ENCODE measurements at places on chromosomes 5 and 9.

DNA sequence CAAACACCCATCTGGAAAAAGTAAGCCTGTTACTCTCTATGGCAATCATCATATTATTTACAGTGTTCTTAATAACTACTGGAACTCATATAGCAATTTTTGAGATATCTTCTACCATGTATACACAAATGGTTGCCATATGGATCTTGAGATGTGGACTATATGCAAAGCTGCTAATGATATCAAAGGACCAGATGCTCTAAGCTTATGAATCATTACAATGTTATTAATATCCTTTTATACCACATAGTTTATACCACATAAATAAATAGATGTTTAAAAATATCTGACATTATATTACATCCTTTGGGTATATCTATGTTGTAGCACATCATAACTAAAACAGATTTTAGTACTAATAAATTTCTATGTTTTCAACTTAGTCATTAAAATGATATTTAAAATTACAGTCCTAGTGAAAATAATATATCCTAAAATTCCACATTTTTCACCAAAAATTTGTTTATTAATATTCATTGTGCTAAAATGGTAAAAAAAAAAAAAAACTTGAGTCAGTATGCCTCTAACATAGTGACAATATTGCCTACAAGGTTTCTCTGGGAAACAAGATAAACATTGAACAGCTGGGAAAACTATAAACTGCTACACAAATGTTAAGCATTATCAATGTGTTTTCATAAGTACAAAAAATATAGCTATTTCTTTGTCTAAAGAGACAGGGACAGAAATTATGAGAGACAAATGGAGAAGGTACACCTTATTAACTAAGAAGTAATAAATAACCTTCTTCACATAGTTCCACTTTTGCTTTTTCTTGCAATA is 85.5 kb downstream of the DTWD2 start:
- DNase-seq, result no peak

DNA sequence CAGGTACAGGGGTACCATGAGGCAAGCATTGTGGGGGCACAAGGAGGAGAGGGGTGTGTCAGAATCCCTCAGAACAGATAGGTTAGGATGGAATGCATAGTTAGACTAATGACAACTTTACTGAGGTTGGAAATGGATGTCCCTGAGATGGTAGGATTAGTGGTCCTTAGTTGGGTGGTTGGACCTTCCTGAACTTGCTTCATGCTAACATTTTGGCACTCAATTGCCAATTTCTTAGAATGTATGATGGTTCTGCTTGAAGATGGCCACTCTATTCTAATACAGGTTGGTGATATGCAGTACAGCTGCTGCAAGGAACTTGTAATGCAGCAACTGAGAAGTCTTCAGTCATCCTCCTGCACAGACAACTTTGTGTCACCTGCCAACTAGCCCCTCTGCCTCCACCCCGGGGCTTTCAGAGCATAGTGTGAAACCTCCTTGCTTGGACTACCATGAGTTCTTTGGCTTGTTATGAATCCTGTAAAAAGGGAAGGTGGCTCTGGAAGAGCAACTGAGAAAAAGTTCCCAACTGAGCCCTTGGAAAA is 5.4 kb downstream of the CCNI2 start:
- no peak for DNase-seq

DNA sequence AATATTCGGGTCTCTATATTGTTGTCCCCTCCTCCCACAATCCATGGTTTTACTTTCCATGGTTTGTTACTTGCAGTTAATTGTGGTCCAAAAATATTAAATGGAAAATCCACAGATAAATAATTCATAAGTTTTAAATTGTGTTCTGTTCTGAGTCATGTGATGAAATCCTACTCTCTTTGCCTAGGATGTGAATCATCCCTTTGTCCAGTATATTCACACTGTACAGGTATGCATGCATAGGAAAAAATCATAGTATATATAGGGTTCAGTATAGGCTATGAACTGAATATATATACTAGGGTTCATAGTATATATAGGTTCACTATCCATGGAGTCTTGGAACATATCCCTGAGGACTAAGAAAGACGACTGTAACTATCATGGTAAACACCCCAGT is 19.6 kb downstream of the INSYN2B start:
- no peak for DNase-seq

DNA sequence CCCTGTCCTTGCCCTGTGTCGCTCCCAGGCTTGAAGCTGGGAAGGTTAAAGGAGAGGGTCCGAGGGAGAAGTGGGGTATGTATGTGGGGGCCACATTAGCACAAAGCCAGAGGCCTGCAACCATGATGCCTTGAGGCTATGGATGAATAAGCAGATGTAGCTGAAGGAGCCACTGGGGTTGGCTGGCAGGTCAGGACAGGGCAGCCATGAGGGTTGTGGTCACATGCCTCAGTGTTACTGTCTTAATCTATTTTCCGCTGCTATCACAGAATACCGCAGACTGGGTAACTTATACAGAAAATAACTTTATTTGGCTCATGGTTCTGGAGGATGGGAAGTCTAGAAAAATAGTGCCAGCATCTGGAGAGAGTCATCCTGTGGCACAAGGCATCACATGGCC is 9.2 kb upstream of the GRHPR start:
- no peak for DNase-seq

DNA sequence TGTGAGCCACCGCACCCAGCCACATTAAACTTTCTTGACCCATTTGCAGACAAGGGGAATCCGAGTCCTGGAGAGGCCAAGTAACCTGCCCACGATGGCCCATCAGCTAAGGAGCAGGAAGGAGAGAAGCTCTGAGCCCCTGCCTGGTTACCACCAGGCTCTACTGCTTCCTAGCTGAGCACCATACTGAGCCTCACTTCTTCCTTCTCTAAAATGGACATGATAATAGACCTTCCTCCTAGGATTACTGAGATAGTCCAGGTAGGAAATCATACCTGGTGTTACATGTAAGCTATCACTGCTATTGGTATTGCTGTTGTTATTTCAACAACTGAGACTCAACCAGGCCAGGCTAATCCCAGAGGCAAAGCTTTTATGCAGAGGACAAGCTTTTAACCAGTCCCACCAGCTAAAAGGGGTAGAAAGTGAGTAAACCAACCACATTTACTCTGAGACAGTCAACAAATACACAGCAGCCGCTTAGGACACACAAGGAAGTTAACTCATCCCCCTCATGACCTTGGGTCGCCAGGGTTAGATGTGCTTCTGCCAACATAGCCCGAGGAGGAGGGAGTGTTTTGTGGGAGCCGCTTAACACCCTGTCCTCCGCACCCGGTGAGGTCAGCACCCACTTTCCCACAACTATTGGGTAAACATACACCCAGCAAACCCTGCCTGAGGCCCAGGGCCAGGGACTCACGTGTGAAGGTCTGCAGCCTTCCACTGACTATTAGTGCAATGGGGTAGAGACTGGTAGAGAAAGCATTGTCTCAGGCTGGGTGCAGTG is 20.6 kb upstream of the PTGES start:
- no peak for DNase-seq

DNA sequence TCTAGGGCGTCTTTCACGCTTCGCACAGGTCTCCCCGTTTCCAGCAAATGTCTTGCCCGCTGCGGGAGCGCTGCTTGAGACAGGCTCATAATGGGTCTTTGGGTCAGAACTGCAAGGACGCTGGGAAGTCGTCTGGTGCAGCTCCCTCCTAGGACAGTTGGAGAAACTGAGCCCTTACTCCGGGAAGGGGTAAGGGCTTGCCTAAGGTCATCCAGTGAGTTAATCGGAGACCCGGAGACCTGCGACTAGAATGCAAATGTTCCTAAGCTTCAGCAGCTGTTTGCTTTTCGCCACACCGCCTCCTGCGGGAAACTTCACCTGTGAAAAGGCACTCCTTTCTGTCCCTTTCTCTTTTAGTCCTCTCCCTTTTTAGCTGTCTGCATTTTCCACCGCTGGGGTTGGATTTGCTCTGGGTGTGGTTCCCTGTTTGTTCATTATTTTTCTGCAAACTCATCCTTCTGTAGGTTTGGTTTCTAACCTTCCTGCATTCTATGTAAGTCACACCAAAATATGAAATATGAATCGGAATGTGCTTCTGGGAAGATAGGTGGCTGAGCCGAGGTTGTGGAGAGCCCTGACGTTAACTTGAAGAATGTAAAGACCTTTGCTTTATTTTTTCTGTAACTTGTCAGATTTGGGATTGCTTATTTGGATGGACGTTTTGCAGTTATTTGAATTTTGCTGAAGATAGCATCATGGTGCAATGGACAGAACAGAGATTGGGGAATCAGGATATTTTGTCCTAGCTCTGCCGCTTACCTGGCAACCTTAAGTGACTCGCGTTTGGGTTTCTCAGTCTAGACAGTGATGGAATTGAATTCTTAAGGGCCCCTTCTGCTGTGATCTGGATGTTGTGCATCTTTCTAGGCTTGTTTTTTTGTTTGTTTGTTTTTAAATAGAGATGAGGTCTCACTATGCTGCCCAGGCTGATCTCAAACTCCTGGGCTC is 909 bp downstream of the SLC36A1 start:
- peak; percentile 4 for DNase-seq

- DNase-seq, result no peak
Observed at GRCh38 chr9:14831074-14831473, 79.2 kb downstream of the FREM1 start.

DNA sequence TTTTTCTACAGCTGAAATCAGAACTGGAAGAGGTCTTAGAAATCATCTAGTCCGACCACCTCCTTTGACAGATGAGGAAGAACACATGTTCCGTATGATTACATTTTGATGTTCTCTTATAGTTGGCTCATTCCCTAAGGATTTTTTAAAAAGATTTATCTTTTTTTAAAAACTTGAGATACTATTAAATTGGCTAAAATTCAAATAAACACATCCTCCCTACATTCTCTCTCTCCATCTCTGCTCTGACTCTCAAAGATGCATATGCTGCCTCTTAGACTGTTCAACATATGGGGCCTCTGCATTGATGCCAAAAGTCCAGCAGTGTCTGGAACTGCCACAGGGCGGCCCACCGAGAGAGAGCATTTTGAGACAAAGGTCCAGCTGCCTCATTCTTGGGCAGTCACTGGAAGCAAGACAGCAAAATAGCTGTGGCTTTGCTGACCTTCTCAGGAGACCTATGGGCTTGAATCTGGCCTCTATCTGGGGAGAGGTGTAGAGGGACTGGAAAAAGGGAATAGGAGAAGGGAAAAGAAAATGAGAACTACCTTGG is 12.8 kb upstream of the TSSK1B start:
- DNase-seq, result no peak

DNA sequence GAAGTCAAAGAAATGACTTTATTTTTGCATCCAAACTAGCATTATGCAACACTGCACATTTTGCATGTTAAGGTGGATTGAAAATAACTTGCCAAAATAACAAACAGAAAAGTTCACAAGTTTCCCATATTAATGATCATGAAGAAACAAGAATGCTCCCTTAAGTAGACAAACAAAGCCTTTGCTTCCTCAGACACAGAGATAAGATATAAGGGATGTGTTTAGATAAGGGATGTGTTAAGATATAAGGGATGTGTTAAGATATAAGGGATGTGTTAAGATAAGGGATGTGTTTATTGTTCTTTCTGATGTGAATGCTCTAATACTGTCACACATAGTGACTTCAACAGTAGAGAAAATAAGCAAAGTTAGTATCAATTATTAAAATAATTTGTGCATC is 174.8 kb downstream of the GABRG2 start:
- no peak for DNase-seq

DNA sequence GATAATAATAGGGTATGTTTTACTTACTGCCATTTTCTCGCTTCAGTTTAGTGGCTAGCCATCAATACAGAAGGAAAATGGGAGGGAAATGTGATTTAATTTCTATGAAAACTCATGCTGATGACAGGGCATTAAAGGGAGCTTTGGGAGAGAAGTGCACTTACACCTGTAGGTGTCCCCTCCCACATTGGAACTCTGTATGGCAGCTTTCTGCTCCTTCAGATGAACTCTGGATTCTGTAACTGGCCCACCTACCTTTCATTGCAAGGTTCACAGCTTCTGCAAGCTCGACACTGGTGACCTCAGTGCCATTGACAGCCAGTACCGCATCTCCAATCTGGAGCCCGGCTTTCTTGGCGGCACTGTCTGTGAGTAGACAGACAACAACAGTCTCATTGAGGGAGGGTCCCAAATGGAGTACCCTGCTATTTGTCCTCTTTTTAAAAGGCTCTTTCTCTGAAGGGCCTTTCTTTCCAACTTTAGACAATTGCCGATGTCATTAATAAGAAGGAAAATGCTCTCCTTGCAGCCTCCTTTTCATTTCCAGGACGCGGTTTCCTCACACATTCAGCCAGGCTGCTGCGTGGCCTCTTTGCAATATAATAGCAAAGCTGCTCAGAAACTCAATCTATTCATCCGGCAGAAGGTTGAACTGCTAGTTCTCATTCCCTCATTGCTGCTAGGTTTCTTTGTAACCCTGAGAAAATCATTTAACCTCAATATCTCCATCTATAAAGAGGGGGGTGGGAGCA is 63.6 kb downstream of the NUDT12 start:
- no peak for DNase-seq

- no peak for DNase-seq
Observed at GRCh38 chr5:154937186-154937717, 759 bp downstream of the GEMIN5 start.

DNA sequence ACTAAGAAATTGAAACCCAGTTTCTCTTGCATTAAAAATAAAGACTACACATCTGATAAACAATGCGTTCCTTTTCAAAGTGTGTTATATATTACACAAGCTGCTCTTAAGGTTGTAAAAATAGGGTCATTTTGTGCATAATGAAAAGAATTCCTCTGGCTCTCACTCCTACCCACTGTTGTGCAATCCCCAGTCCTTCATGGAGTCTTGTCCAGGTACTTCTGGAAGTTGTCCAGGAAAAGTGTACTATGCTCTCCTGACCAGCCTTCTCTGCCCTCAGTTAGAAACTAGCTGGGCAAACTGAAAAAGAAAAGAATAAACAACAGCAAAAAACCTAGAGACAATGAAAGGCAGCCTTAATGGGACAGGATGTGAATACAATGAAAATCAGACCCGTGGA is 345.5 kb upstream of the PAPPA start:
- DNase-seq, result no peak

DNA sequence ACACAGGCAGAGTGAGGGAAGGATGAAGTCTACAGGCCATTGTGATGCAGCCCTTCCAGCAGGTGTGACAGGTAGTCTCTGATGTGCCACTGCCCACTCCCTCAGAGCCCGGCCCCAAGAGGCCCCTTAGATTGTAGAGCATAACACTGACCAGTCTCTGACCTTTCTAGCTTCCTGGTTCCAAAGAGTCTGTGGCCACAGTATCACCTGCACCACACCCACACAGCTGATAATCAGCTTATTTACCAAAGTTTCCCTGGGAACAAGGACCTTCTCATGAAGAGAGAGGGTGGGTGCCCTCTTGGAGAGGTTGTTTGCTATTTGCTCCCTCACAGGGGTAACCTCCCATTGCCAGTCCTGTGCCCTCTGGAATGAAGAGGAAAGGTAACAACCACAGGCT is 11.0 kb upstream of the ACER2 start:
- no peak for DNase-seq

GRCh38 chr5:62547945-62548630 is 30.5 kb upstream of the LRRC70 start:
- DNase-seq, result no peak

- DNase-seq, result no peak
Observed at GRCh38 chr5:117604845-117605244, 1030.2 kb upstream of the SEMA6A start.

GRCh38 chr5:157740229-157740610 is 3.3 kb upstream of the LSM11 start:
- no peak for DNase-seq

Measured in activated CD4-positive, alpha-beta T cell treated with anti-CD3 and anti-CD28 coated beads, Interleukin-2, amount 50 U/mL, for 4 hours (primary cell).